Cardiac muscle cell (in vitro differentiated cells and primary cell): ENCODE measurements at places on chromosomes 4 and X.

DNA sequence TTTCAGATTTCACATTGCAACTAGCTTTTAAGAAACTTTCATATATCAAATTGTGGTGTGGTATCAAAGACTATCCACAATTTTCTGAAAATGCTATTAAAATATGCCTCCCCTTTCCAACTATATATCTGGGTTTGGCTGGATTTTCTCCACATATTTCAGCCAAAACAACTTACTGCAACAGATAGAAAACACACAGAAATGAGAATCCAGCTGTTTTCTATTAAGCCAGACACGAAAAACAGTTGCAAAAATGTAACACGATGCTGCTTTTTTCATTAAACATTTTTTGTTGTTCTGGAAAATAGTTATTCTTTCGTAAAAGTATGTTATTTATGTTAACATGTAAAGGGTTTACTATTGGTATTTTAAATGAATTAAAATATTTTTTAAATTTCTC is 33.1 kb downstream of the DCTD start:
- DNase-seq = no peak

GRCh38 chr4:86961605-86962295 is 26.9 kb downstream of the AFF1 start:
- peak; percentile 81 for DNase-seq

- no peak for DNase-seq
Observed at GRCh38 chrX:48636301-48636700, 39.0 kb downstream of the WDR13 start.

GRCh38 chr4:114927881-114928280 is 185.5 kb downstream of the NDST4 start:
- no peak for DNase-seq

DNA sequence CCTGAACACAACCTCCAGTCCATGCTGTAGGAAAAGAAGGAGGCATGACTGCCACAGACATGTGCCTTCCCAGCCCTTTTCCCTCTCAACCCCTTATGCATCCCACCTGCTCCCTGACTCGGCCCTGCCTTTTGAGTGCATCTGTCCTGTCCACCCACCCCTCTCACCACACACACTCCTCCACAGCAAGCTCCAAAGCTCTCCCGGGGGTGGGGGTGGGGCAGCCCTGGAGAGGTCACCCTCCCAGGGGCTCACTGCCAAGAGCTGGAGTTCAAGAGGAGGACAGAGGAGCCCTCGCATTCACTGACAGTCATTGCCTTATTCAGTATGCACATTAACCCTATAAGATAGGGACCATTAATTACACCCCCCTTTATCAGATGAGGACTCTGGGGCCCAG is 46.6 kb upstream of the MAMLD1 start:
- no peak for DNase-seq

- DNase-seq = no peak
Observed at GRCh38 chr4:83604321-83604720, 68.4 kb downstream of the GPAT3 start.
